ENCODE measurements at places on chromosomes 2 and 18. TPM values are rescaled to one million over a fixed set of nuclear protein-coding genes. Genes with fewer than 3 reads are reported as not detected.

REG1A gene
- total RNA-seq, result not detected

GCG gene
- not detected for total RNA-seq

RAX gene
- total RNA-seq, result not detected

ITSN2 gene
- 23.2 TPM for total RNA-seq

SPTBN1 gene
- total RNA-seq, result 125 TPM

LAMA3 gene
- total RNA-seq, result 55.8 TPM

CD28 gene
- not detected for total RNA-seq

KCNK3 gene
- 0.76 TPM for total RNA-seq

SKOR2 gene
- total RNA-seq, result not detected

IL1B gene
- total RNA-seq, result 0.15 TPM

CCL20 gene
- total RNA-seq, result 4.2 TPM

TNFRSF11A gene
- total RNA-seq, result 9.5 TPM

UGT1A9 gene
- 5.0 TPM for total RNA-seq

CD207 gene
- not detected for total RNA-seq

BARD1 gene
- 6.2 TPM for total RNA-seq

KCNJ3 gene
- not detected for total RNA-seq

COL3A1 gene
- total RNA-seq, result 0.09 TPM

EGR4 gene
- total RNA-seq, result 0.28 TPM

ABCG8 gene
- not detected for total RNA-seq

ASAP2 gene
- 45.5 TPM for total RNA-seq

CTAGE1 gene
- not detected for total RNA-seq

ABHD1 gene
- 1.6 TPM for total RNA-seq

CMPK2 gene
- 0.86 TPM for total RNA-seq

SERPINB2 gene
- not detected for total RNA-seq

RGPD3 gene
- 0.18 TPM for total RNA-seq

CRYBA2 gene
- total RNA-seq, result not detected

POTEC gene
- not detected for total RNA-seq

TXNDC2 gene
- 0.45 TPM for total RNA-seq

CD8A gene
- total RNA-seq, result 0.60 TPM

LNPK gene
- total RNA-seq, result 10.6 TPM

SOWAHC gene
- 10.3 TPM for total RNA-seq

MYO7B gene
- 0.09 TPM for total RNA-seq

POLR1B gene
- 26.5 TPM for total RNA-seq

TRAPPC8 gene
- total RNA-seq, result 14.4 TPM

POTEE gene
- total RNA-seq, result 0.04 TPM

PSMA8 gene
- total RNA-seq, result not detected
